ENCODE measurements at places on chromosomes 1 and 21.

DNA sequence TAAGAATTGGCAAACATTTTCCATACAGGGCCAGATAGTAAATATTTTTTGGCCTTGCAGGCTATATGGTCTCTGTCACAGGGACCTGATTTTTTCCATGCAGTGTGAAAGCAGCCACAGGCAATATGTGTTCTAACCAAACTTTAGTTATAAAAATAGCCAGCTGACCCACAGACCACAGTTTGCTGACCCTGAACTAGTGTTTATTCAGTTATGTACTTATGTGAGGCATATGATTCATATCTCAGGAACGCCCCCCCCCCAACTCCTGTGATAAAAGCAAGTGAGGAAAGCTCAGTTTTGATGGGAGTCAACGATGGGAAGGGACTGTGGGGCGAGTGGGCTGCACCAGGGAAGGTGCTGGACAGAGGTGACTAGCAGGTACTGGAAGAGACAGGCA, 80.1 kb downstream of the HMGB4 start:
- DNase-seq = no peak

DNA sequence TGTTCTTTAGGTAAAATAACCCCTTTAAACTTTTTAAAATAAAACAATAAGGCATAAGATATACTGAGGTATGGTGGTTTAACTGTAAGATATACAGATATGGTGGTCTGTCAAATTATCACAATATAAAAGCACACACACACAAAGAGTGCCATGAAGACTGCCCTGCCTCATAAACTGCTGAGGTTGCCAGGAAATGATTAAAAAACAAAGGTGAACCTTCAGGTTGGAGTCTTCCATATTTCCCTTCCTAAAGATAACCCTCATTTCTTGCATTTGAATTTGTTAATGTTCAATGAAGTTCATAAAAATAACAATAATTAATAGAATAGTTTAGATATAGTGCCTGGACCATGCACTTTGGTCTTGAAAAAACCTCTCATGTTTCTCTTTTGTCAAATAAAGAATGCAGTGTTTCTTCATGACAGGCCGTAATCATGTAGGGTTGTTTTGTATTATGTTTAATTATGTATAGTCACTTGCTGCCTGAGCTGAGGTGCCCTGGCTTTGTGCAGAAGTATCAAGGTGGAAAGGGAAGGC, 123.6 kb upstream of the B3GALT2 start:
- peak; percentile 85 for DNase-seq

DNA sequence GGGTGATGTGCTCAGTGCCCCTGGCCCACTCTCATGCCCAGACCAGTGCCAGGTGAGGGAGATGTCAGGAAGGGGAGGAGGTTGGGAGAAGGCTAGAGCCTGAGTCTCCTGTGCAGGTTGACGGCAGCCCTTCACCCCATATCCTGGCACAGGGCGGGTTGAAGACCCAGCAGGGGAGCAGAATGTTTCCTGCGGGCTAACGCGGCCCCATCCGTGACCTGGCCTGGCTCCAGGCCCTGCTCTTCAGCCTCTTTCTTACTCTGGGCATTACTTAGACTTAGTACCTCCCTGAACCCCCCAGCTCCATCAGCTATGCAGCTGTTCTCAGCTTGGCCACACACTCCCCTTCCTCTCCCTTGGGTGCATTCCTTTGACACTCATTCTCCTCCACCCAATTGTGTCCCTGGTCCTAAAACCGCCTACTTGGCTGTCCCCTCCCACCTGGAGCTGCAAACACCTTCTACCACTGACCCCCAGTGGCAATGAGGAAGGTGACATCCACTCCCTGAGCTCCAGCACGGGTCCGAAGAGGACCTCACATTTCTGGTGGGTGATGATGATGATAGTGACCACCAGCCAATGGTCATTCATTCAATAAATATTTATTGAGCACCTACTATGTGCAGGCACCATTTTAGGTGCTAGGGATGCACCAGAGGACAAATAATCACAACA, 179.0 kb downstream of the PTPRU start:
- DNase-seq = no peak

- DNase-seq = no peak
These were observed 7.0 kb downstream of the TNFRSF18 start for GRCh38 chr1:1199141-1199960.

DNA sequence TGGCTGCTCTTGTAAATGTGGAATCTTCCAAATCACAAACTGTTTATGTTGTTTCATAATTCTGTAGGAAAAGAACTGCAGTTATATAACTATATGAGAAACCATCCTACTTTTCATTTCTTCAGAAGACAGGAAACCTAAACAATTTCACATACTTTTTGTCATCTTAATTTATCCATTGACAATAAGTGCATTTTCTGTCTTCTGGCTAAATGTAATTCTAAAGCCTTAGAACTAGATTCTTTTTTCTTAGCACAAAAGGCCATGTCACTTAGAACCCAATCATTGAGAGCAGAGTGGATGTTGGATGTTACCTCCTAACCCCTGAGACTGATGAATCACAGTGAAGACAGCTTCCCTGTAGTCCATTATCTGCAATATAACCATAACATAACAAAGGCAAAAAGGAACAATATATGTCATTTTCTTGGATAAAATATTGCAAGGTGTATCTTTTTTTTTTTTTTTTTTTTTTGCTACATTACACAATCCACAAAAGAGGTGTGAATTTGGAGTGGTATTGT, 410.2 kb upstream of the PRMT6 start:
- no peak for DNase-seq

DNA sequence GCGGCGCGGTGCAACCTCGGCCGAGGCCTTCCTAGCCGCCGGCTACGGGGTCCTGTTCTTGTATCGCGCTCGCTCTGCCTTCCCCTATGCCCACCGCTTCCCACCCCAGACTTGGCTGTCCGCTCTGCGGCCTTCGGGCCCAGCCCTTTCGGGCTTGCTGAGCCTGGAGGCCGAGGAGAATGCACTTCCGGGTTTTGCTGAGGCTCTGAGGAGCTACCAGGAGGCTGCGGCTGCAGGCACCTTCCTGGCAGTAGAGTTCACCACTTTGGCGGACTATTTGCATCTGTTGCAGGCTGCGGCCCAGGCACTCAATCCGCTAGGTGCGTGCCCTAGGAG, 379 bp downstream of the PPCS start:
- DNase-seq = no peak

- no peak for DNase-seq
These were observed 21.9 kb upstream of the FCGR2A start for GRCh38 chr1:161483361-161483760.

- no peak for DNase-seq
These were observed 392.6 kb upstream of the VAMP3 start for GRCh38 chr1:7378346-7379130.

GRCh38 chr1:61282387-61282786, 200.0 kb downstream of the NFIA start:
- no peak for DNase-seq

- DNase-seq = no peak
These were observed 27.7 kb upstream of the VWA5B1 start for GRCh38 chr1:20262810-20263534.

DNA sequence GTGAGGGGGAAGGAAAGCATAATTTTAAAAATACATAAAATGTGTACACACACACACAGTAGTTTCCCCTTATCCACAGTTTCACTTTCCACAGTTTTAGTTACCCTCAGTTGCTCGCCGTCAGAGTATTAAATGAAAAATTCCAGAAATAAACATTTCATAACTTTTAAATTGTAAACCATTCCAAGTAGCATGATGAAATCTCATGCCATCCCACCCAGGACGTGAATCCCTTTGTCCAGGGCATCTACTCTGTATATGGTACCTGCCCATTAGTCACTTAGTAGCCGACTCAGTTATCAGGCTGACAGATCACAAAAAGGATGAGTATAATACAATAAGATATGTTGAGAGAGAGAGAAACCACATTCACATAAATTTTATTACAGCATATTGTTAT, 36.2 kb downstream of the EPS15 start:
- DNase-seq = no peak

DNA sequence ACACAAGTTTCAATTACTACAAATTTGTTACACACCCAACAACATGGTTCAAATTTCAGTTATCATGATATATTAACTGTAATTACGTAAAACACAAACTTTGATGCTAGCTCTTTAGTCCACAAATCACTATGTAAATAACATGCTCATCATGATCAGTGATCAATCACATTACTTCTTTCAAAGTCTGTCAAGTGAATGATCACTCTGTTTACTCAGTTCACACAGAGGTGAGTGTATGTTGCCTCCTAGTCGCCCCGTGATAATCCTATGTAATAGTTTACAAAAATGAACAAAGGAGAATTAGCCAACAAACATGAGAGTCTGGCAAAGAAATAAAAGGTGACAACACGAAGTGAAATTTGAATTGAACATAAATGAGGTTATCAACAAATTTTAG, 14.3 kb downstream of the EDEM3 start:
- DNase-seq = no peak

DNA sequence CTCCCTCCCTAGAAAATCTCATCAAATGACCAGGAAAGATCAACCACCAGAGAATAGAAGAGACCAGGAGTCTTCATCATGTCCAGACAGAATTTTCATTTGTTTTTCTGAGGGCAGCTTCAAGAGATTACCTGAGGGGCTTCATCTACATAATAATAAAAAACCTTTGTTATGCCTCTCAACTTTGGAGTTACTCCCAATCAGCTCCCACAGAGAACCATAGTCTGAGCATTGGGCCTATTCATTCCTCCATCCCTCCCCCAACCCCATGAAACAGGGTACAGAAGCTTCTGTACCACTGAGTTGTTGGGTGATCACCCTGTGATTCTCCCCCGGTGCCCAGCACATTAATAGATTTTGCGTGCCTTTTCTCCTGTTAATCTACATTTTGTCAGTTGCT, 53.3 kb upstream of the PRRC2C start:
- no peak for DNase-seq

GRCh38 chr1:48701445-48701844, 75.2 kb downstream of the BEND5 start:
- no peak for DNase-seq

GRCh38 chr1:45785583-45785982, 17.8 kb upstream of the MAST2 start:
- DNase-seq = no peak

DNA sequence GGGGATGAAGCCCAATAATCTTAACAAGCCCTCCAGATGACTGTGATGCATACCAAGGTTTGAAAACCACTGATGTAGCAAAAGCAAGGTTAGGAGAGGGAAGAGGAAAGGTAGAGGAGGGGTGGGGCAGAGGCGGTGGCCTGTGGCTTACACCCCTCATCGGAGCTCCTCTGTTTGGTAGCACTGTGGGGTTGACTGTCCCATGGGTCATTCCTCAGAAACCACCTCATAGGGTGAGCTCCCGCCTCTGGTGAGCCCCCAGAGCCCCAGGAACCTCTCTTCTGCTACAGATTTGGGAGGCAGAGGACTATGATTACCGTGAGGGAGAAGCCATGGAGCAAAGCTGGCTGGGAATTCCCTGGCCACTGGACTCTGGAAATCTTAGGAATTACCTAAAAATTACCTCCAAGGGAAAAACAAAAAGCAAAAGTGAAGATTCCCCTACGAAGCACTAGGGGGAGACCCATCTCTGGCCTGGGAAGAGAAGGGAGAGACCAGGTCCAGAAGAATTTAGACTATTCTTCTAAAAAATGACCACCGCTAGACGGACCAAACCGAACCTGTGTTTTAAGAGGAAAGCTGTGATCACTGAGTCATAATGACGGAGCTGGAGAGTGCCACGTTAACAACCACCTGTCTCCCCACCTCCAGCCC, 1.5 kb upstream of the RASSF5 start:
- DNase-seq = no peak

- no peak for DNase-seq
These were observed 13.0 kb upstream of the CD48 start for GRCh38 chr1:160724465-160725242.

GRCh38 chr1:59125154-59125553, 171.7 kb upstream of the FGGY start:
- DNase-seq = no peak

GRCh38 chr1:193799948-193800690, 613.7 kb upstream of the B3GALT2 start:
- DNase-seq = no peak

DNA sequence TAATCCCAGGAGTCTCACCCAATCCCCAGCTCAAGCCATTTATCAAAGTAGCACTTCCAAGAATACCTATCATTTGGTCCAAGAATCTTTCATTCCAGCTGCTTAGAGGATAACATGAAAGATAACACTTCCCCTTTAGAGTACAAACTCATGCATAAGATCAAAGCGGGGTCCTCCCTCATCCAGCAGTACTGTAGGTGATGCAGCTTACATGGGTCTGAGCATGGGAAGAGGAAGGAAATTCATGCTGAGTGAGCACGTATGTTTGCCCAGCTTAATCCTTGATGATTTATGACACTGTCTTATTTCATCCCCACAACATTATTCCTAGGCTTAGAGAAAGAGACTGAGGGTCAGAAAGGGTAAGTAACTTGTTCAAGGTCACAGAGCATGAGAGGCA, 167.1 kb upstream of the GJB5 start:
- DNase-seq = no peak

- peak; percentile 73 for DNase-seq
These were observed 203.9 kb downstream of the ZNF326 start for GRCh38 chr1:90198616-90199332.

GRCh38 chr1:46767649-46768282, 31.1 kb upstream of the CYP4B1 start:
- DNase-seq = no peak

DNA sequence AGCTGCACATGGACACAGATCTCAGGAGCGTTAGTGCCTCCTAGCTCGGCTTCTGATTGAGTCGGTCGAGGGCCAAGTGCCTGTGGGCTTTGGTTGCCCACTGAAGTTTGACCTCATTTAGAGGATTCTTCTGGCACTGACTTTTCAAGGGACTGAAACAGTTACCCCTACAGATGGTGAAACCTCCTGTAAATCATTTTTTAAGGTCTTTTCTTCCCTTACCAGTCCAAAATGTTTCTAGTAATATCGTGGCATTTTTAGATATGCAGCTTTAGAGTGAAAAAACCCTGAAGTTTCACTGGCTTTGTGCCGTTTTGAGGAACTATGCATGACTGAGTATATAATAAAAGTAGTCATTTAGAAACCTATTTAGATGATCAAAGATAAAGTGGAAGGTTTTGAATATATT, 34.7 kb upstream of the L1TD1 start:
- no peak for DNase-seq

DNA sequence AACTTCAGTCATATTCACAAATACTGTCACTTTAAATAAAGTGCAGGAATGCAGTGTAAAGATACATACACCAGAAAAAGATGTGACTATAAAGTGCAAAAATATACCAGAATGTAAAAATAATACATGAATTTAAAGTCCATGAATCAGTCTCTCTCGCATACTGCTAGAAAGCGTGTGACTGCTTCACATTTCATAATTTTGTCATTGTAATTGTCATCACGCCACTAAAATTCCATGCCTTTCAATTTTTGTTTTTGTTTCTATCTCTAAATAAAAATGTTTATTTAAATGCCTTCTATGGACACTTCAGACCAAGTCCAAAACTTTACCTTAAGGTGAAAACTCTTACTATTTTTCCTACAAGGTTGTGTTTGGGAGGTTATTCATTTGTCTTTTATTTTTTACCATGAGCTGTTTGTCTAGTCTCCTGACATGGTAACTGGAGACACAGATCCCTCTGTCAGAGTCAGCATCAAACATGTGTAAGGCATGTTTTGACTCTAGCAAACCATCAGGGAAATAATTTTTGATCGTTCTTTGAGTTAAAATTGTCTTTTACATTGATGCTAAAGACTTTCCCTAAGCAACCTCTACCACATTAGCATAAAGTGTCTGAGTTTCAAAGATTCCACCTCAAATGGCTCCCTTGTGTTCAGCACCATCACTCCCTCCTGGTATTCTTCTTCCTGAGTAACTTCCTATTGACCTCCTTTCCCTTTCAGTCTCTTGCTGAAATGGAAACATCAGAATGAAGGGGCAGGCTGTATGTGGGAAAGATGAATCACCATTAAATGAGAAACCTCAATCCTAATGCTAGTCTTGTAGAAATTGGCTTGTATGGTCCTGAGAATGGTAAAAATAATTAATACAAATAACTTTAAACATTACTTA, 14.0 kb upstream of the AIM2 start:
- DNase-seq = no peak
